ENCODE measurements at places on chromosomes 12 and 14.

DNA sequence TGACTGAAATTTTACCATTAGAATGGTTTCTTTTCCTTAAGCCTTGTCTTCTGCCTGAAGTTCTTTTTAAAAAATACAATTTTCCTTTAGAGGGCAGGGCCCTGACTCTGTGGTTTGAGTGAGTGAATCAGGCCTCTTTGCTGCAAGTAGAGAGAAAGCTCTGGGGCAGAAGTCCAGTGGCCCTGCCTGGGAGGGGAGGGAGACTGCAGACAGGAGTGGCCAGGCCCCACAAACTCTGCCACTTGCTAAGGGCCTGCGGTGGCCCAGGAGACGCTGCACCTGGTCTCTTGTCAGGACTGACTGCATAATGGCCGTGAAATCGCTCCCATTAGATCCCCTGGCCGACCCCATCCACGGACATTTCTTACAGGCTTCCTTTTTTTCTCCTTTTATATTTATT, 25.5 kb downstream of the TSPAN11 start:
- no peak for DNase-seq

DNA sequence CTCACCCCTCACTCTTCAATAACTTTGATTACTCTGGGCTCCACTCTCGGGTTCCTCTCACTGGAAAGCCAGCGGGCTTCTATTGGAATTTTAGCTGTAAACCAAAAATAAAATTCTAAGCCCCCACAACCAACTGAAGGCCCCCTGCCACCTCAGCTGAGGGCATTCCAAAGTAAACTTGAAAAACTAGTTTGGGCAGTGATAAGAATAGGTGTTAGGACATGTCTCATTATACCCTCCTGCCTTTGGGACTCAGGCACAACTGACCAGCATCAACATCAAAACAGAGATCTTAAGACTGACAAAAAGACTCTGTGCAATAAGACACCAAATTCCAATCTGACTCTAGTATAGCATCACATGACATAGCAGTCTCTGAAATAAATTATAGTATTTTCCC, 11.9 kb upstream of the TSPAN9 start:
- no peak for DNase-seq

GRCh38 chr12:6384499-6385436, 806 bp downstream of the LTBR start:
- no peak for DNase-seq

GRCh38 chr12:120292411-120292660, 633 bp upstream of the RNU4-2 start:
- no peak for DNase-seq

DNA sequence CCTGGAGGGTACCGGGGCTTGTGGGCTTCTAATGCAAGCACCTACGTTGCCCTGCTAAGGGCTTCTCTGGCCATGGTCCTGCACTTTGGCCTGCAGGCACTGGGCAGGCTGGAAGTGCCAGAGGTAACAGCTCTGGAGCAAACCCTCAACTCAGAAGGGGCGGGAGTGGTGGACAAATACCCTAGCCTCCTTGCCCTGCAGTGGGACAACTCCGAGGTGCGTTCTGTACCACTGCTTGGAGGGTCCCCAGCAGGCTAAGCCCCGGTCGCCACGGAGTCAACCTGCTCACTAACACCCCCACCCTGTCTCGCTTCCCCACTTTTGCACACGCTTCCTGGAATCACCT, 20.4 kb upstream of the BEGAIN start:
- DNase-seq = no peak

GRCh38 chr12:106296179-106296877, 6.2 kb upstream of the TCP11L2 start:
- no peak for DNase-seq

GRCh38 chr12:81381951-81382350, 304.1 kb downstream of the ACSS3 start:
- DNase-seq = no peak

GRCh38 chr12:113815031-113815430, 151.1 kb downstream of the RBM19 start:
- no peak for DNase-seq

GRCh38 chr12:82996168-82996812, 309.6 kb downstream of the TMTC2 start:
- DNase-seq = no peak

DNA sequence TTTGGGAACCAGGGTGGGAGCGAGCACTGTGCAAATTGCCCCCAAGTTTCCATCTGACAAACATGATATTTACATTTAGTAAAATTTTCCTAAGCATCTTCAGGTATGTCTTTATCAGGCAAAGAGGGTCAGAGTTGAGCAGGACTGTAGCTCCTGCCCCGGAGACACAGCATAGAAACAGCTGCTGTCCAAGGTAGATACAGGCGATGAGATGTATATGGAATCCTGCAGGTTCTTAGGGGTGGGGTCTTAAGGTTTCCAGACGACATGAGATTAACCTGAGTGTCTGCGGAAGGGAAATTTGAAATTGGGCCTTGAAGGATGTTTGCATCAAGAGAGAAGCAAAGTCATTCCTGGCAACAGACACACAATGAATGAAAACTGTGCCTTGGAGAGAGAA, 998.8 kb downstream of the AACS start:
- DNase-seq = no peak

DNA sequence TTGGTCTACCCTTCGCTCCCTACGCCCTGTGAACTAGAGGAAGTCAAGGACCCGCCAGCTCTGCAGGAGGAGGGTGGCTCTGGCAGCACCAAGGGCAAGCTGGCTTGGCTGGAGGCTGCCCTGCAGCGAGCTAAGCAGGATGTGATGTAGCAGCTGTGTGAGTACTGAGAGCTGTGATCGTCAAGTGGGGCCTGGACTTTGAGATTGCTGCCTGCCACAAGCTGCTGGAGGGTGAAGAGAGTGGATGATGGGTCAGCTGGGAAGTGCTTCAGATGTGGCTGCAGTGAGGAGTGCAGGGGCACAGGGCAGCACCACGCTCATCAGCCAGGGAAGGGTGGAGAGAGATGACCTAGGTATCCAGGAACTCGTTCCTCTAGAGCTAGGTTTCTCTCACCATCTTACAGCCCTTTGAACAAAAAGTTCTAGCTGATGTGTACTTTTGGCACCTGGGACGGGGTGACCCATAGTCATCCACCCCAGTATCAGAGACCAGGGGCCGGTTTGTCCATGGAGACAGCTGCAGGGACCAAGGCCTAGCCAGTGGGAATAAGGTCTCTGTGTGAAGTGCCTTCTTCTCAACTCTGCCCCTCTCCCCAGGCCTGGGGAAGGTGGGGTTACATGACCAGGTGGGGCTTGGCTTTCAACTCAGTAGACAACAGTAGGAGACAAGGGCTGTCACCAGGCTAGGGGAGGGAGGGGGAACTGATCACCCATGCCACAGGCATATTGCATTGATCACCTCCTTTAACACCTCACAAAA, 3.2 kb downstream of the KRT86 start:
- DNase-seq = no peak

GRCh38 chr12:14723763-14724162, 27.4 kb upstream of the GUCY2C start:
- DNase-seq = peak; percentile 7

- peak; percentile 56 for DNase-seq
These were observed 1.1 kb downstream of the ADSS1 start for GRCh38 chr14:104724981-104725771.

- DNase-seq = no peak
These were observed 168.7 kb downstream of the TBX5 start for GRCh38 chr12:114237230-114237629.

GRCh38 chr12:4483885-4484823, 38.5 kb upstream of the FGF6 start:
- no peak for DNase-seq

- no peak for DNase-seq
These were observed 3.1 kb downstream of the DGKA start for GRCh38 chr12:55933799-55934742.

DNA sequence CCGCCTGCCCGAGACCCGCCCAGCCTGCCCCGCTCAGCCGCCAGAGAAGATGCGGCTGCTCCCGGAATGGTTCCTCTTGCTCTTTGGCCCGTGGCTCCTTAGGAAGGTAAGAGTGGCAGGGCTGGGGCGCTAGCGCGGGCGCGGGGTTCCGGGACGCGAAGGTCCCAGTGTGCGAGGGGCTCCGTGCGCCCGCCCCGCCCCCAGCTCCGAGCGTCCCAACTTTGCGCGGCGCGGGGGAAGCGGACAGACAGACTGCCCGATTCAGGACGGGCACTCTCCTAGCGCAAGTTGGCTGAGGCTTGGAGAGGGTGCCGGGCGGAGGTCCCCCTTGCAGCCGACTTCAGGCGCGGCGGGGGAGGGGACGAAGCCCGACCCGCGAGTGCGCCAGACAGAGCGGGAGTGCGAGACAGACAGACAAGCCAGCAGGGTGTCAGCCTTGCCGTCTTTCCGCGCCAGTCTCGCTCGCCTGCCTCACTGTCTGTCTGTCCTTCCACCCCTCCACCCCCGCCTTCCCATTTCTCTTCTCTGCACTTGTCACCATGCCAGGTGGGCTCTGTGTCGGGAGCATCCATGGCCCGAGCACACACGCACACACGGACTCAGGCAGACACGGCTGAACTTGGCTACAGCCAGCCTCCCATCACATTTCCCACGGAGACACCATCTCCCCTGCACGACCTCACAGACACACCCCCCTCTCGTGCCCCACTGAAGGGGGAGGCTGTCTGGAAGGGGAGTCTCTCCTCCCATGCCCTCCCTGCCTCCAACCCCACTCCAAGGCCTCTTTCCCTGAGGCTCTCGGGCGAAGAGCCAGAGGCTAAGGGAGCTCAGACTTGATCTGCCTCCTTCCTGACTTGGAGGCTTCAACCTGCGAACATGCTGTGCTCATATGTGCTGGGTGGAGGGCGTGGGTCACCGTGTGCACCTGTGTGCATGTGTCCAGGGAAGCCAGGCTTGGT, 606 bp downstream of the NXPH4 start:
- DNase-seq = no peak

DNA sequence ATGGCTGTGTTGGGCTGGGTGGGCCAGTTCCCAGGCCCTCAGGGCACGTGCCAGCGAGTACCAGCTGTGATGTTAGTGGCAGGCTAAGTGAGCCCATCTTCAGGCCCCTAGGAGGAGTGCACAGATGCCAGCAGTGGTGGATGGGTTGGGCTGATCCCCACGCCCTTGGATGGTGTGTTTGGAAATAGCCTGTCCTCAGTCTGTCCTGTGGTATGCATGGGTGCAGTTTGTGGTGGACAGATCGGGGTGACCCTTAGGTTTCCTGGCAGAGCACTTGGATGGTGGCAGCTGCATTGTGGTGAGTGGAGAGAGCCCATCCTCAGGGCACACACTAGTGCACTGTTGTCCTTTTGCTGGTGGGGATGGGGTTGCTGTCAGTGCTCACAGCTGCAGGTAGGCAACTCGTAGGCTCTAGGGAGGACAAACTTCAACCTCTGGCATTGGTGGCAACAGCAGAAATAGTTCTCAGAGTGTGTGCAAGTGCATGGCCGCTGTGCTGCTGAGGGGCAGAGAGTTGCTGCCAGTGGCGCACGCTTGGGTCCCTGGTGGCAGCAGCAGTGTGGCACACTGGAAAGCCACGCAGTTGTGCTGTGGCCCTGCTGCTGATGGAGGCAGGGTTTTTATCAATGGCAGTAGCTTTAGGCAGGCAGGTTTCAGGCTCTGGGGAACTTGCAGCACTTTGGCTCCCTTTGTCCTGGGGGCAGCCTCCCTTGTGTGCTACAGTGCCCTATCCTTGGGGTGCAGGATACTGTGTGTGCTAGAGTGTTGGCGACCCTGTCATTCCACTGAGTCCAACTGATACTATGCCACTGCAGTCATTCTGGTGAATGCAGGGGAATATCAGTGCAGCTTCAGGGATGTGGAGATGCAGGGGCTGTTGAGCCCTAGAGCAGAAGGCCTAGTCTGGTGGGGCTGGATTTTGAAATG, 65.5 kb downstream of the FBXO33 start:
- DNase-seq = no peak

DNA sequence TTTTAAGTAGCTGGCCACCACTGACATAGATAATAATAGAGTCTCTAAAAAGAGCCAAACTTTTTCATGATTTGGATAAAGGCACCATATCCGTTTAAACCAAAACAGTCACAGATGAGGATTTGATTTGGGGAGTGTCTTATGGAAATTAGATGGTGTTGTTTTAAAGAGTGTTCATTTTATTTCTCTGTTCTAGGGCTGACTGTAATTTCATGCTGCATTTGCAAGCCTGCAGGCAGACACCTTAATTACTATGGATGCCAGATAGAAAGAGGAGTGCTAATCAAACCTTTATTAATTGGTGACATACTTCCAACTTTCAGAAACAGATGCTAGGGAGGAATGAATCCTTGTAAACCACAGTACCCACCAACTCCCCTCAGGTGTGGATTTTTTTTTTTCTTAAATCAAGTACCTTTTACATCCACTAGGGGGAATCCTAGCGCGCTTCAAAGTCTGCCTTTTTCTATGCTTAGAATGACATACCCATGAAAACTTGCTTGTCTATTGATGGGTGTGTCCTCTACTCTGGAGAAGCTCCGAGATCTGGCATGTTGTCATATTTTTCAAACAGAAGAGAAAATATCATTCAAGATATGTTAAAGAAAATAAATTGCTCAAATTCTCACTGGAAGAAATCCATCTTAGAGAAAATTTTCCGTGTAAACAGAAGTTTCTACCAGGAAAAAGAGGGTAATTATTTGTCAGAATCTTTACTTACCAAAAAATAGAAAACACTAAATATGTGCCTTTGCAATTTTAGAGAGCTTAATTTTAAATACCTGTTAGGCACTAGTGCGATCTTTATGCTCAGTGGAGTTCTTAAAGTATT, 14.2 kb upstream of the PLXNC1 start:
- DNase-seq = peak; percentile 29

DNA sequence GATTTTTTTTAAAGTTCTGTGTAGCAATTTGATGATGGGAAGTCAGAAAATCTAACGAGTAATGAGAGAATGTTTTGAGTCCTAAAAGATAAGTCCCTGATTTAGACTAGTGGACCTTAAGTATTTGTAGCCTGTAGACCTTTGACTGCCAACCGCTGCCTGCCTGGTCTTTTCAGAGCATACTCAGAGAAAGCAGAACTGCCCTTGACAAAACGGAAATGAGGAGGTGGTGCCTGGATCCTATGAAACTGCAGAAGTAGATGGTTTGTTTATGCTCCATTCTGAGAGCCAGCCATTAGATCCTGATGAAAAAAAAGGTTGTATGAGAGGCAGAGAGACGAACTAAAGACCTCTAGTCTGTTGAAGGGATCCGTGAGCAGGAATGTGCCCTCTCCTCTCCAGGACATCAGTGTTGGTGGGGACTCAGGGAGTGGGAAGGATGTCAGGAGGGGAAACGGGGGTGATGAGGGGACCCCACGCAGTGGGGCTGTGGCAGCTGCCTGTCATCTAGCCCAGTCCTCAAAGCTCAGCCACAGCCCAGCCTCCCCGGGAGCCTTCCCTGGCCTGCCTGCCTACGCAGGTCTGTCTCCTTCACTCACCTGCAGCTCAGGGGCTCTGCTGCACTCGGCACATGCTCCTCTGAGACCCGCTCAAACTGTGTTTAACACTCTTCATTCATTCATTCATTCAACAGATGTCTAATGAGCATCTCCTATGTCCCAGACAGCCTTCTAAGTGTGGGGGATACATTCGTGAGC, 447.5 kb downstream of the AACS start:
- no peak for DNase-seq

- DNase-seq = no peak
These were observed 29.5 kb upstream of the RPLP0 start for GRCh38 chr12:120230326-120230973.

- no peak for DNase-seq
These were observed 90.4 kb downstream of the CRACR2A start for GRCh38 chr12:3662521-3662921.
